ENCODE measurements at places on chromosomes 13 and 19.

DNA sequence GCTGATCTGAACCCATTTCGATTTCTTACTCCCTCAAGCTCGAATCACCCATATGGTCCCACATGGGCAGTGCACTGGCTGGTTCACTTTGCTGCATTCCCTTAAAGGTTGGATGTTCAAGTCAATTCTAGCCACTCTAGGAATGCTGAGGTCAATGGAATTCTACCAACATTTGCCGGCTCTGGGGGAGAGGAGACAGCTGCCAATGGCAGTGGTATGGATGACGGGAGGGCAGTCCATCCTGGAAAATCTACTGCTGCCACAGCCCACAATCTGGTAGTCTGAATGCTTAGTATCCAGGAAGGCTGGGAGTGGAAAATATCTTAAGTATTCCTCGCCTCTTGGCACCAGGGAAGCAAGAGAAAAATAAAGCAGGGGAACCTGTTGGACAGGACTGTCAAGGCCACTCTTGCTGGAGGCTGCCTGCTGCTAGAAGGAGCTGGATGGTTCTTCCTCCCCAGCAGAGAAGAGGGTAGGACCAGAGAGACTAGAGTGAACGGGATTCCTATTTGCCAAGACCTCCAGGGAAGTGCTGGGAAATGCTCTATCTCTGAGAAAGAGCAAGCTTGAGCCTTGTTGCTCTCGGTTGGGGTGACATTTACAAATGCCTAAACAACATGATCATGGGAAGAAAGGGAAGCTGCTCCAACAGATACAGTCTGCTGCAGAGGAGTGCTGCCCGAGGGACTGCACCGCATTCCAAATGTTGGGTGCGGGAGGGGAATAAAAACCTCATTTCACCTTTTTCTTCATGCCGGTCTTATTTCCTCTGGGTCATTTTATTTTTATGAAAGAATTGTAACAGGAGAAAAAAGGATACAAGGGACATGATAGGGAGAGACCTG lies 20.7 kb upstream of the HMGB1 start:
- no peak for DNase-seq

DNA sequence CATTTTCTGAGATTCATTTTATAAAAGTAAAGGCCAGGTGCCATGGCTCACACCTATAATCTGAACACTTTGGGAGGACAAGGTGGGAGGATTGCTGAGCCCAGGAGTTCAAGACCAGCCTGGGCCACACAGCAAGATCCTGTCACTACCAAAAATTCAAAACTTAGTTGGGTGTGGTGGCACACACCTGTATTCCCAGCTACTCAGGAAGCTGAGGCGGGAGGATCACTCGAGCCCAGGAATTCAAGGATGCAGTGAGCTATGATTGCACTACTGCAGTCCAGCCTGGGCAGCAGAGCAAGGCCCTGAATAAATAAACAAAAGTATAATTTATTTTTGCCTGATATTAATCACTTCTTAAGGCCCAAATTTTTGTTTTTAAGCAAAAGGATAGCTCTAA lies 40.5 kb downstream of the DHRS12 start:
- DNase-seq: no peak

DNA sequence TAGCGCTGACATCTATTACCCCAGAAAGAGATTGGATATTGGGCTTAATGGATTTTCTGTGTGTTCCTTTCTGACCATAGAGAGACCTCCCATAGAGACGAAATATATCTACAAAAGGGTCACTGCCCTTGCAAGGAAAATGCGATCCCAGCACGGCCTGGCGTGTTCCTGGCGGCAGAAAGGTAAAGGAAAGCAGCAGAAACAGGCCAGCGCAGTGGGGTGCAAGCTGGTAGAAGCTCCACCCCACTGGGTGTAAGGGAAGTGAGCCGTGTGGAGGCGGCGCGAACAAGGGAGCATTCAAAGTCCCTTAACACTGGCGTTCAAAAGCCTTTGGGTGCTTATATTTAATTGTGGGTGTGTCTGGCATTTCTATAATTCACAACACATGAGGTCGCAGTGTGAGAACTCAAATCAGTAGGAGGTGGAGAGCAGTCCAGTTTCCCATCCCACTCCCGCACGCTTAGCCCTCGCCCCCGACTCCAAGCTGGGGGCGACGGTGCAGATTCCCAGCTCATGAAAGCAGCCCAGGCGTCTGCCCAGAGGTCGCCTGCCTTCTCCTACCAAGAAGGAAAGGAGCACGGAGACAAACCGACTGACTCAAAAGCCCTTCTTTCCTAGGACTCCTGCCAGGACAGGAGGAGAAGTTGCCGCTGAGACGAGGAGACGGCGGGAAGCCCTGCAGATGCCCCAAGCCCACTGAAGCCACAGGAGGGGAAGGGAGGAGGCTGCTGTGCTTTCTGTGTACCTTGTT lies 478.4 kb downstream of the FOXO1 start:
- DNase-seq: no peak

DNA sequence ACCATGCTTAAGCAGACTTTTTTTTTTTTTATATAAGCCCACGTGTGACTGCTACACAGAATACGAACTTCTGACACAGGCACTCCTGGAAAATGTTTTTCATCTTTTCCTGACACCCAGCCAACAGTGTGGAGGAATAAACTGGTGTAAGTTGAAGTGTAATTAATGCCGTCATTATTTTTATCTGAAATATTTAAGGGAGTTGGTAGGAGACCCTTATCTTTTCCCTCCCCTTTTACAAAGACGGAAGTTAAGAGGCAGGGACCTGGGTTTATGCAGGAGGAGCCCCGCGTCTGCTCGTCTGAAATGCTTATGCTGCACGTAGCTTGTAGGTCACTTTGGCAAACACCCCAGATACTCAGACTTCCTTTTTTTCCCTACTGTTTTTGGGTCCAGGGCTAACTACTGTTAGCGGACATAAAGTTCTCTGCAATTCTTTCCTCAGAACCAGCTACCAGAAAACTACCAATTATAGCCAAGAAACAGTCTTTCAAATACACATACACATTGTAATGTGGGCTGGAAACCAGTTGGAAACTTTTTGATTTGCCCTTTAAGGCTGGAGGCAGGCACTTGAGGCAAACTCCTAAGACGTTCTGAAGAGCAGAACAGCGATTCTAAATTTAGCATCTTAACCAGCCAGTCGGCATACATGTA lies 50.8 kb downstream of the EFNB2 start:
- no peak for DNase-seq

DNA sequence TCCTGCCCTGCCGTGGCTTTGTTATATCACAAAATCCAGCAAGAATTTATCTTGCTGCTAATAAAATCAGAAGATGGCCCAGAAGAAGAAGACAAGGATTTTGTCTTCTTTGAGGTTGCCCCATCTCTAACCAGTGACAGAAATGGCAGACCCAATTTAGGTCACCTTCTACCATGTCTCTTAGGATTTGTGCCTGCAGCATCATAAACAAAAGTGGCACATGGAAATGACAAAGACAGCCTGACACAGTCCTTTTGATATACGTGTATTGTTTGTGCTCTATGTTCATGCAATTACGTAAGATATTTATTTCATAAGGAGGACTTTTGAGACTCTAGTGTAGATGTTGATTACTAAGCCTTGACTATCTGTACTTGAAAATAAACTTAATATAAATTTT lies 135.9 kb upstream of the TMTC4 start:
- no peak for DNase-seq

- no peak for DNase-seq
Observed at GRCh38 chr13:44411841-44412240, 38.2 kb downstream of the SERP2 start.

- no peak for DNase-seq
Observed at GRCh38 chr19:45103508-45104319, 10.7 kb downstream of the PPP1R37 start.

DNA sequence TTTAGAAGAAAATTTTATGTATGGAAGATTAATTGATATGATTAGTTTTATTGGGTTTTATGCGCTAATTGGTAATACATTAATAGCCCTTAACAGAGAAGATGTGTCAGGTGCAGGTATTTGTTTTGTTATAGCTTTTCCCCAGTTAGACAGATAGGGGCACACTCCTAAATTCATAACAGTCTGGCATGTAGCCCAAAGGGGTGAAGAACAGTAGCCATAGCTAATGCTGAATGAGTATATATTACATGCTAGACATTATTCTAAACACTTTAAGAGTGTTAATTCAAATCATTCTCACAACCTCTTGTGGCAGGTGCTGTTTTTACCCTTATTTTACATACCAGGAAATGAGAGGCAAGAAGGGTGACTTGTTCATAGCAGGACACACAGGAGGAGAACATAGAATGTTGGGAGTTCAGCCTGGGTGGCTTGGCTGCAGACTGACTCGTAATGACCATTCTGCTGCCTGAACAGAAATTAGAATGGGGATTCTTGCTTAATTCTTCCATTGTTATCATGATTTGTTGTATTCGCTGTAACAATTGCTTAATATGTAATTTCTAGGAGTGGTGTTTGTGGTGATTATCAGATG lies 20.1 kb downstream of the PCCA start:
- DNase-seq: no peak

GRCh38 chr13:96734499-96734898 lies 259.8 kb downstream of the OXGR1 start:
- no peak for DNase-seq

- DNase-seq: no peak
Observed at GRCh38 chr19:6564393-6564792, 26.6 kb downstream of the CD70 start.

DNA sequence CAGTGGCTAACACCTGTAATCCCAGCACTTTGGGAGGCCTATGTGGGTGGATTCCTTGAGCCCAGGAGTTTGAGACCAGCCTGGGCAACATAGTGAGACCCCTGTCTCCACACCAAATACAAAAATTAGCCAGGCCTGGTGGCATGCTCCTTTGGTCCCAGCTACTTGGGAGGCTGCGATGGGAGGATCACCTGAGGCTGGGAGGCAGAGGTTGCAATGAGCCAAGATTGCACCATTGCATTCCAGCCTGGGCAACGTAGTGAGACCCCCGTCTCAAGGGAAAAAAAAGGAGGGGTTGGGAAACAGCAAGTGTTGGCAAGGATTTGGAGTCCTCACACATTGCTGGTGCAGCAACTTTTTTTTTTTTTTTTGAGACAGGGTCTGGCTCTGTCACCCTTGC lies 19.2 kb downstream of the SPTBN4 start:
- DNase-seq: no peak

- no peak for DNase-seq
Observed at GRCh38 chr13:58573743-58574142, 942.2 kb downstream of the PCDH17 start.

DNA sequence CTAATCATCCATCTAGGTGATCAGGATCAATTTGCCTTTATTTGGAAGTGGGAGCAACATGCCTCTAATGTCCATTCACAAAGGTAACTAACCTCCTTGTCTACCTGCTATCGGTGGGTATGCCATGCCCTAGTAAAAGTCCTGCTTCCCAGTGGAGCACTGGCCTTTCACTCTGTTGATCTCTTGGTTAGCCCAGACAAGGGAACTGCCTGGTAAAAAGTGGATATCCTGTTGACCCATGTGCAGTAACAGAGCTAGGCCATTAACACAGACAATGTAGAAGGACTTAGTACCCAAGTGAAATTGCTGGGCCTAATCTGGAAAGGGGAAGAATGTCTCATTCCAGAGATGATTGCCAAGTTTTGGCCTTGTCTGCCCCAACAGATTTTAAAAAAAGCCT lies 171.5 kb upstream of the CSNK1A1L start:
- no peak for DNase-seq

DNA sequence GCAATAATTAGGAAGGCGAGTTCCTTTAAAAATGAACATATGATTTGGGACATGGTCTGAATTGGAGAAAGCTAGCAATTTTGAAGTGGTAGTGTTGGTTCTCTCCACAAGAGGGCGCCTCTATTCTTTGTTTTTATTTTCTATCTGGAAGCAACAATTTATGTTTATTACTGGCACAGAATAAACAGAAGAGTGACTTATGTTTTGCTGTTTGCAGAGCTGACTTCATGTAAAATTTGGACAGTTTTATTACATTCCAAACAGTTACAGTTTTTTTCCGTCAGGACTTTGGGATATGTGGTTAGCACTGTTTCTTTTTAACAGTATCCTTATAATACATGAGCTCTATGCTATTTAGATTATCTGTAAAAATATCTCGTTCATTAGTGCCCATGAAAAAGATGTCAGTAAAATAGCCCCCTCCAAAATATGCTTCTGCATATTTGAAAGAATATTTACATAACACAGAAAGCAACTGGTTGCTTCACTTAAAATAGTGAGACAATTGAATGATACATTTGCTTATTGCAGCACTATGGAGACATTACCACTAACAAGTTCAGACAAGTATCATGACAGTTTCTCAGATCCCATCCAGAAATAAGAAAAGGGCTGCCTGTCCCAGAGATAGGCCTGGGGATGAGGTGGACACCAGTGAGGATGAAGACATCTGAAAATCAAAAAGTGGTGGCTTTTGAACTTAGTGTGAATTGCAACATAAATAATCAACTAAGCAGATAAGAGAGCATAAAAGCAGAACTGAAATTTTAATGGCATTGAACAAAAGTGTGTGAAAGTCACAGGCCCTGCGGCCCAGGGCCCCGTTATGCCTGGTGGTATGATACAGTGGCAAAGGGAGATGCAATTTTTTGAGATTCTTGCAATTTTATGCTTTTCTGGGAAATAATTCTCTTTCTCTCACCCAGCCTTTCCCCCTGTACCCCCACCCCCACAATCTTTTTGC lies 32.3 kb upstream of the FGF9 start:
- DNase-seq: no peak

GRCh38 chr13:43431290-43431716 lies 355.5 kb downstream of the ENOX1 start:
- no peak for DNase-seq

- DNase-seq: peak; percentile 21
Observed at GRCh38 chr19:14366529-14366928, 14.7 kb upstream of the ADGRE5 start.

DNA sequence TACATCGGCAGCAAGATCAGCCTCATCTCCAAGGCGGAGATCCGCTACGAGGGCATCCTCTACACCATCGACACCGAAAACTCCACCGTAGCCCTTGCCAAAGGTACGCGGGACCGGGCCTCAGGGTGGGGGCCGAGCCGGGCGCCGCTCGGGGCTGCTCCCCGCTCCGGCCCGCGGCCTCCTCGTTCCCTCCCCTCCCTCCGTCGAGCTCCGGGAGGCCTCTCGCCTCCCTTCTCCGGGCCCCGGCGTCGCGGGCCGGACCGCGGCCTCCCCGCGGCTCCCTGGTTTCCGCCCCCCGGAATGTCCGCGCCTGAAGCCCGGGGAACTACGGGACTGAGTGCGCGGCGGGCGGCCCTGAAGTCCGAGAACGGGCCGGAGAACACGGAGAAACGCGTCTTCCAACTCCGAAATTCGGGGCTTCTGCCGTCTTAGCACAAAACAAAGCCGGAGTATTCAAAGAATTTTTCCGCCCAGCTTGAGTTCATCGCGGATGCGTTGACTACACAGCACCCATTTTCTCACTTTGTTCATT lies 423 bp downstream of the LSM14A start:
- DNase-seq: no peak

All from NCI-H1694 (cell line).